ENCODE measurements at places on chromosomes 2 and 18.
A peak's percentile ranks its signal among the peaks of the same experiment; 100 is the strongest.

GRCh38 chr2:241279828-241280227, 35.6 kb downstream of the HDLBP start:
- DNase-seq = no peak

- DNase-seq = no peak
Measured at GRCh38 chr2:118431997-118432396, 343.7 kb downstream of the INSIG2 start.

DNA sequence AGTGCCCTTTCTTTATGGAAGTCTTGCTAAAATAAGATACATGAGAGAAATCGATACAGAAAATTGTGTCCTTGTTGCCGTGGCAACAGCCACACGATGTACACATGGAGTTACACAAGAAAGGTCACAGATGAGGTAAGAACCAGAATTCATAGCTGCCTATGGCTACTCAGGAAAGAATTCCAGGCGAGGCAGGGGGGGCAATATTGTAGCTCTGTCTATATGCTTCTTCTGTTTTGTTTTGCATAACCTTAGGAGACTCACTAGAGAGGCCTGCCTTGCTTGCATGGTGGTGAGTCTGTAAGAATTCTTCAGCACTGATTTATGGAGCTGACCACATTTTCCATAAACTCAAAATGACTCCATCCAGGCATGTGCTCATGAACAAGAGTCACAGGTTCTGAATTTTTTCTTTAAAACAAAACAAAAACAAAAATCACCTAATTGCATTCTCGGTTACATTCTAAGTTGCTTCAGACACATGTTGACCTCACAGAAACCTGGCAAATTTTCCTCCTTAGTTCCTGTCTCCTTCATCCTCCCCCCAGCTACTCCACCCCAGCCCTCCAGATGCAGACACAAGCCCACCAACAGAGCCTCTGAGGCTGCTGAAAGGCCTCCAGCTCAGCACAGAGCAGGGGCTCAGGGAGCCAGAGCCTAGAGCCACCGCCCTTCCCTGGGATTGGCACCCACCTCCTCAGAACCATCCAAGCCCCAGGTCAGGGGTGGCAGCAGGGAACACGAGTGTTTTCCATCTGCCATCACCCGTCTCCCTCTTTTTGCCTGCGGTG, 183.5 kb downstream of the ANTXR1 start:
- DNase-seq = no peak

DNA sequence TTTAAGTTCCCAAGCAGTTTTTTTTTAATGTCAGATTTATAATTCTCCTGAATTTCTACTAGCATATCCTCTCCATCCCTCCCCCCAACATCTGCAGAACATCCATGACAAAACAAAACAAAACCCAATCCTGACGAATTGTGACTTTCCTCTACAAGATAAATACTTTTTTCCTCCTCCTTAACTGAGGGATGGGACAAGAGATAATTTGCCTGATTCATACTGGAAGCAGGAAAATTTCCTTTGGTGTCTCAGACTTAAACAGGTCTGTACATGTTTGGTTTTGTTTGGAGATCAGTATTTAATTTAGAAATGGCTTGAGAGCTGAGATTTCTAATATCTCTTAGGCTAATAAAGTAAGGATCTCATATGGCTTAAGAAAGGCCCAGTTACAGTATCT, 2.2 kb downstream of the CAVIN2 start:
- no peak for DNase-seq

GRCh38 chr2:575030-575726, 102.0 kb downstream of the TMEM18 start:
- no peak for DNase-seq

GRCh38 chr2:235537186-235537585, 43.3 kb downstream of the AGAP1 start:
- no peak for DNase-seq

- DNase-seq = no peak
Measured at GRCh38 chr2:30912056-30912455, 104.8 kb upstream of the CAPN13 start.

- DNase-seq = no peak
Measured at GRCh38 chr2:198254536-198255090, 450.2 kb downstream of the PLCL1 start.

DNA sequence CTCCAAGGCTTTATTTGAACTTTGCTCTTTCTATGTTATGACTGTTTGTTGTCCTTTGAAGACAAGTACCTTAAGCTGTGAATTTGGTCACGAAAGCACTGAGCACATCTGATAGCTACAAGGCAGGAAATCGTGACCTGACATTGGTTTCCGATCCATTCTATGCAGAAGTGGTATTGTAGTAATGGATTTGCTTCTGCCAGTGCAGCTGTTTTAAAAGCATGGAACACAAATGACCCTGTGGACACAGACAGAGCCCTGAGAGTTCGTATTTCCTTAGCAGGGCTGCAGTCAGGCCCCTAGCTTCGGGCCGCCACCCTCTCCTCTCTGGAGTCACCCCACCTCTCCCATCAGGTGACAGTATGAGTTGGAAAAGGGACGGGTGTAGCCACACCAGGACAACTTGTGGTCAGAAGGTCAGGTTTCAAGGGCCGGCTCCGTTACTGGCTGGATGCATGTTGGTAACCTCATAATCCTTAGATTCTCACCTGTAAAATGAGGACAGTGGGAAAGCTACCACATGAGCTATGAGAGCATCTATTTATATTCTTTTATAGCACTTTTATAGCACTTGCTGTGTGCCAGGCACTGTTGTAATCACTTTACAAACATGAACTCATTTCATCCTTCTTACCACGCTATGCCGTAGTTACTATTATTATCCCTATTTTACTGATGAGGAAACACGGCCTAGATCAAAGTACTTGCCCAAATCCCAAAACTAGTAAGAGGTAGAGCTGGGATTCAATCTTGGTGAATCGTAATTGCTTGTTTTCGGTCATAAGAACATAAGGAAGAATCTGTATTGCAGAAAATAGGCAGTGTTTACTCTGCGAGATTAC, 70.2 kb downstream of the SPATS2L start:
- DNase-seq = no peak

DNA sequence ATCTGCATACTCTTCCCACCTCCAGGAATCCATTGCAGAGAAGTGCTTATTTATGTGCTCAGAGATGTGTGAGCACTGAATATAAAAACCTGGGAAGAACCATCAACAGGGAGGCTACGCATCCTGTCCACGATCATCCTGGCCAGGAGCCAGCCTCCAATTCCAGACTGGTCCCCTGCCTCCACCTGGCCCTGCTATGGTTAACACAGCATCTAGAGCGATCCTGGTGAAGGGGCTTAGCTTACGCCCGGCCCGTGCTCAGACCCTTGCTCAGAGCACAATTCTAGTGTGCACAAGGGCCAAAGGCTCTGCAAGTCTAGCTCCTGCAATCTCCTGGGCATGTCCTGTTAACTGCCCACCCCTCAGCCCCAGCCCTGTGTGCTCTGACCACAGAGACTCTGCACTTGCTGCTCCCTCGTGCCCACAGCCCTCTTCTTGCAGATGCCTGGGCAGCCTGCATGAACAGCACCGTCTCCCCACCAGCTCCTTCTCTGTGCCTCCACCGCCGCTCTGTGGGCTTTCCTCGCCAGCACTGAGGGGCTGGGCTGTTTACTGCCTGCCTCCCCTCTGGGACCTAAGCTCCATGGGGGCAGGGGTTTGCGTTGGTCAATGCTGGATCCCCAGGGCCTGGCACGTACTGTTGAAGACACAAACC, 6.5 kb downstream of the PER2 start:
- no peak for DNase-seq

DNA sequence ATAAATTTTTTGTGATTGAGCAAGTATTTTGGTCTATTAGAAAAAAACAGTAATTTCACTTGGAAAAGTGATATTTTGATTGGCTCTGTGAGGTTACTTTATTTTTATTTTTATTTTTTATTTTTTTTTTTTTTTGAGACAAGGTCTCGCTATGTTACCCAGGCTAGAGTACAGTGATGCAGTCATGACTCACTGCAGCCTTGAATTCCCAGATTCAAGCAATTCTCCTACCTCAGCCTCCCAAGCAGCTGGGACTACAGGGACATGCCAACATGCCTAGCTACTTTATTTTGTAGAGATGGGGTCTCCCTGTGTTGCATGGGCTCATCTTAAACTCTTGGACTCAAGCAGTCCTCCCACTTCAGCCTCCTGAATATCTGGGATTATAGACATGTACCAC, 60.9 kb upstream of the MGAT5 start:
- no peak for DNase-seq

GRCh38 chr2:46122318-46122976, 174.8 kb upstream of the EPAS1 start:
- DNase-seq = no peak

DNA sequence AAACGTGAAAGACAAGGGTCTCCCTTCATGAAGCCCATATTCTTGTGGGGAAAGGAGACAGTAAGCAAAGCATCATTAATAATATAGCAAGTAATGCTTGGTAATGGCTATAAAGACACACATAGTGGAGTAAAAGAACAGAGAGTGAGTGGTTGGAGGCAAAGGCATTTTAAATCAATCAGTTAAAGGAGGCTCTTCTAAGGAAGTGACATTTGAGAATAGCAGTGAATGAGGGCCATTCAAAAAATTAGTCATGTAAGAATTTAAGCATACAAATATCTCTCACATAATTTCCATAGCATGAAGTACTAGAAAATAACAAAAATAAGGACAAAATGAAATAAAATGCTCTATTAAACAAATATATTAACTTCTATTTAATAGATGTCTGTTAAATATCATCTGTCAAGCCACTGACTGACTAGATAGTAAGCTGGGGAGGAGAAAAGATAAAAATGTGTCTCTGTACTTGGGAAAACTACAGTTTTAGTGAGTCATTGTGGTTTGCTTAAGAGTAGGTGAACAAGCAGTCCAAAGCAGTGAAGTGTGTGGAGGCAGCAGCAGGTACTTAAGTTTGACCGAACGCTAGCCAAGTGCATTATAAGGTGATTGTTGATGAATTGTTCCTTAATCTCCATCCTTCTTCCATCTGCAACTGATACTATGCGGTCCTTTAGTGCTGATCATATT, 160.1 kb downstream of the PARD3B start:
- no peak for DNase-seq

- DNase-seq = no peak
Measured at GRCh38 chr2:1990724-1991123, 246.4 kb upstream of the PXDN start.

DNA sequence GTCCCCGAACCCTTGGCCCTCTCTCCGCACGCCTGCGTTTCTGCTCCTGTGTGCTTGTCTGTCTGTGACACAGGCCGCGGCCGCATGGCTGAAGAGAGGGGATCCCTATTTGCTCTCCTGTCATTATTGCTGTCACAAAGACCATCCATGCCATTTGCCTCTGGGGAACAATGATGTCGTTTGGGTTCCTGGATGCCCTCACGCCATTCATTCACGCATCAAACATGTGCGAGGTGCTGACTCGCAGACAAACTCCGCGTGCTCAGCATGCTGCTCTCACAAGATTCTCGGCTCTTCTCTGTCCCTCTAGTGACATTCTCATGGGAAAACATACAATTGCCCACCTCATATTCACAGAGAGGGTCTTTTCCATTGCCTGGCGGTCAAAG, 67.8 kb downstream of the ASB1 start:
- no peak for DNase-seq

- no peak for DNase-seq
Measured at GRCh38 chr18:31901063-31901462, 41.9 kb downstream of the TRAPPC8 start.

DNA sequence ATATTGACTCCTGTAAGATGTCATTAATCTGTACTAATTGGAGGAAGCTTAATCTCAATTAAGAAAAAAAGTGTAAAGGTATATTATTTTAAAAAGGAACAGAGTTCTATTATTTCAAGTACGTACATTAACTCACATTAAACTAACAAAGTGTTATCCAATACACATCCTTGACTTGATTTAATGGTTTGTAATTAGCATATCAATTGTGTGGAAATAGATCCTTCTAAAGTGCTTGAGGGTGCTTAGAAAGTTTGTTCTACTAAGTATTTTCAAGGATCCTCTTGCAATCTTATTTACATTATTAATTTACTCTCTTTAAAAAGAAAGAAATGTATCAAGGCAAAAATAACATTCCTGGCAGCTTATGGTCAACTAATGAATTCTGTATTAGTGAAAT, 720.3 kb downstream of the KCNJ3 start:
- no peak for DNase-seq

DNA sequence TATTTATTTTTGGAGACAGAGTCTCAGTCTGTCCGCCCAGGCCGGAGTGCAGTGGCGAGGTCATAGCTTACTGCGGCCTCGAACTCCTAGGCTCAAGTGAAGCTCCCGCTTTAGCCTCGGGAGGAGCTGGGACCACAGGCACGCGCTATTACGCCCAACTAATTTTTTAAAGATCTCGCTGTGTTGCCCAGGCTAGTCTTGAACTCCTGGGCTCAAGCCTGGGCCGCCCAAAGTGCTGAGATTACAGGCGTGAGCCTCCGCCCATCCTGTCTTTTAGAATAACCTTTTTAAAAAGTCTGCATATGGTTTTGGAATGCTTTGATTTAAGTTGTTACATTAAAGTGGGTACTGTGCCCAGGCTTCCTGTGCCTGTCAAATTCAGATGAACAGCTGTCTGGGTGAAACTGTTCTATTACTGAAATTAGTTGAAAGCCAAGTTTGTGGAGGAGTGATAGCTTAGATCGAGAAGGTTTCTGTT, 944 bp downstream of the RAB3GAP1 start:
- peak; percentile 1 for DNase-seq

DNA sequence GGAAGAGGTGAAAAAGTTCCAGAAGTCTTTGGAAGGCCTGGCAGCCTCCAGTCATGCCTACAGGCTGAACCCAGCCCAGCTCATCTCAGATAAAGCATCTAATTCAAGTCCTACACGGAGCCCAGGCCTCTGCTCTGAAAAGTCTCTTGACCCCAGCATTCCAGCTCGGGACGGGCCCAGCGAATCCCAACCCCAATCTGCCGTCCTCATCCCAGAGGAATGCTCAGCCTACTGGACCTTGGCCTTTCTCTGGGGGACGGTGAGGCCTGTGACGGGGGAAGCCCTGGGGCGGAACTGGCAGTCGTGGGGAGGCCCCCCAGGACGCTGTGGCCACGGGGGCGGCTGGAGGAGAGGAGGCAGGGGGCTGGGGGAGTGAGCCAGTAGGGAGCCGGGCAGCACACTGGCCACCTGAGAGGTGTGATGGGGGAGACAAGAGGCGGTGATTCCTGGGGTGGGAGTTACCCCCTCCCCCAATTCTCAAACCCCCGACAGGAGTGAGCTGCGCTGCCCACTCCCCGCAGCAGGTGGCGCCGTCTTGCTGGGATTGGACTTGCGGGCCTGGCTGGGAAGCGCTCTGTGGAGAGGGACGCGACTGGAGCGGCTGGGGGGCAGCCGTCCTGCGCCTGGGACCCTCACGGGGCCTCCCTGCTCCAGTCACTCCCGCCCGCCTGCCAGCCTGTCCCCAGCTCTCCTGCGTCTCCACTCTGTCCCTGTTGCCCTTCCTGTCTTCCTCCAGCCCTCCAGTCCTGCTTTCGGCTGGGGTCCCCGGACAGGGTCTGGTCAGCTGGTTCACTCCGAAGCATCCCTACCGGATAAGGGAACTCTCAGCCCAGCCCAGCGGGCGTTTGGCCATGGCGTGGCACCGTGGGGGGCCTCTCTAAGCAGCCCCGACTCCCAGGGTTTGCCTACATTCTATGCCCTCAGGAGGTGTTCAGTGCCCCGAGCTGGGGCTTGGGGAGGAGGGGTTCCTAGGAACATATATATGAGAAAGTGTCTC, 182.6 kb upstream of the HAAO start:
- peak; percentile 41 for DNase-seq
